ENCODE measurements at places on chromosomes 4 and X.

GRCh38 chr4:152974468-152975379 lies 38.6 kb downstream of the FHDC1 start:
- no peak for DNase-seq

GRCh38 chr4:181597766-181598165 lies 645.4 kb upstream of the TENM3 start:
- no peak for DNase-seq

DNA sequence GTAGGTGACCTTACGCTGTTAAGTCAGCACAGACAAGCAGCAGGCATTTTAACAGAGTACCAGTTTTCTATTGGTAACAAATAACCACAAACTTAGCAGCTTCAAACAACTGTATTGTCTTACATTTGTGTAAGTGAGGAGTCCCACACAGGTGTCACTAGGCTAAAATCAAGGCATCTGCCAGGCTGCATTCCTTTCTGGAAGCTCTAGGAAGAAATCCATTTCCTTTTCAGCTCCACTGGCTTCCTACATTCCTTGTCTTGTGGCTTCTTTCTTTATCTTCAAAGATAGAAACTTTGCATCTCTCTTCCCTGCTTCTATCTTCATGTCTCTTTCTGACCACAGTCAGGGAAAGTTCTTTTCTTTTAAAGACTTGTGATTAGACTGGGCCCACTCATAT lies 139.9 kb downstream of the TMEM144 start:
- DNase-seq = no peak

DNA sequence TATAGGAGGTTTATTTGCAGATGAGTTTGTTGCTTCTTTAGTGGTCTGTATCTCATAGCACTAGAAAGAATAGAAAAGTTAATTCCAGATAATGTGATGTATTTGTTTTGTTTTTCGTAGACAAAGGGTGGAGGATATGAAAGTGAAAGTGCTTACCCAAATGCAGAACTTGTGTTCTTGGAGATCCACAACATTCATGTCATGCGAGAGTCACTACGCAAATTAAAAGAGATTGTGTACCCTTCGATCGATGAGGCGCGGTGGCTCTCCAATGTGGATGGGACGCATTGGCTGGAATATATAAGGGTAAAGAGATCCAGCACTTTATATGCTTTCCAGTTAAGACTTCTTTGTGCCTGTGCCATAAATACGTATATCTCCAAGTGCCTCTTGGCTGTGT lies 43.3 kb downstream of the MTMR1 start:
- no peak for DNase-seq

DNA sequence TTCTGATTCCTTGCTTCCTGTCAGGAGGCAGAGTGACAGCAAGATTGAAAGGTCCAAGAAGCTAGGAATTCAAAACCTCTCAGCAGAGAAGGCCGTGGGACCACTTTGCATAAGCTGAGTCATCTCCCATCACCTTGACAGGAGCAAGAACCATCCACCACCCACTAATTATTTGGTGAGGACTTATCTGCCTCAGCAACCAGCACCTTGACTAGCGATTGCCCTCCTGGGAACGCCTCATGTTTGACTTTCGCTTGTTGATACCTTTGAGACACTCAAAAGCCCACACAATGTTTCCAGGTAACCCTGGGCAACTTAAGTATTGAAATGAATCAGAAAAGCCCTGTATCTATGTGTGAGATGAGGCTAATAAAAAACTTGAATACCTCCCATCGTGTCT lies 233.5 kb upstream of the GYPA start:
- no peak for DNase-seq

DNA sequence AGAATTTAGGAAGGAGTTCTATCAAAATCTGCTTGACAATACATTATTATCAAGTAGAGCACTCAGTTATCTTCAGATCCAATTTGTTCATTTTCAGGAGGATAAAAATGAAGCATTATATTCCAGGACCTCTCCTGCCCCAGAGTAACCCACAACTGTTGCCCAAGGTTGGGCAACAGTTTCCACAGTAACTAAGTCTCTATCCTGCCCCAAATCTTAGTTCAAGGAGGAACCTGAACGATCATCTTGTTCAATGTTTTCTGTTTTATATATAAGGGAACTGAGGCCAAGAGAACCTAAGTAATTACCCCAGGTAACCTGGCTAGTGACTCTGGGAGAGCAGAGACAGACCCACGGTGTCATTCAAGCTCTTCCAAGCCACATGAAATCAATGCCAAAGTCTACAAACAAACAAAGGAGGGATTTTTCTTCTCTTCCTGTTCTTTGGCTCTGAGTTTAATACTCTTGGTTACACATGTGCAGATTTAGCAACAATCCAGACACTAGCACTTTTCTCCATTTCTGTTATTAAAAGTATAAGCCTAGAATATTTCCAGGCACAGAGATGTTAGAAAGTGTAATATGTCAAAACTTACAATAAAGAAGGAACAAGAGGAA lies 105.6 kb downstream of the C4orf51 start:
- DNase-seq = no peak

- no peak for DNase-seq
These were observed 64.7 kb downstream of the SLC7A11 start for GRCh38 chr4:138177278-138177968.

DNA sequence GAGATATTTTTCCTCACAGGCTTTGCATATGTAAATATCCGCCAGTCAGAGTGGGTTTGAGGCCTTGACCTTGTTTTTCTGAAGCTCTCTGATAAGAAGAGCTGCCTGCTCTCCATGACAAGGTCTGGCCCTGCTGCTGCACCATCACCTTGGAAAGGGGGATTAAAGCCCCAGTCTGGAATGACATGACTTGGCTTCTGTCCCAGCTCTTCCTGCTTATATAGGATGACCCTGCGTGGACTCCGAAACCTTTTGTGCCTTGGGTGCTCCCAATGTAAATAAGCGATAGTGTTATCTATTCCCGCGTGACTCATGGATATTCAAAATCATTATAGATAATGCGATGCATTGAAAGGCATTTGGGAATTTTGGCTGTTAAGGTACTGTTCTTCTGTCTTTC lies 139.3 kb downstream of the BMPR1B start:
- no peak for DNase-seq

GRCh38 chr4:6446538-6447451 lies 25.6 kb downstream of the PPP2R2C start:
- no peak for DNase-seq

DNA sequence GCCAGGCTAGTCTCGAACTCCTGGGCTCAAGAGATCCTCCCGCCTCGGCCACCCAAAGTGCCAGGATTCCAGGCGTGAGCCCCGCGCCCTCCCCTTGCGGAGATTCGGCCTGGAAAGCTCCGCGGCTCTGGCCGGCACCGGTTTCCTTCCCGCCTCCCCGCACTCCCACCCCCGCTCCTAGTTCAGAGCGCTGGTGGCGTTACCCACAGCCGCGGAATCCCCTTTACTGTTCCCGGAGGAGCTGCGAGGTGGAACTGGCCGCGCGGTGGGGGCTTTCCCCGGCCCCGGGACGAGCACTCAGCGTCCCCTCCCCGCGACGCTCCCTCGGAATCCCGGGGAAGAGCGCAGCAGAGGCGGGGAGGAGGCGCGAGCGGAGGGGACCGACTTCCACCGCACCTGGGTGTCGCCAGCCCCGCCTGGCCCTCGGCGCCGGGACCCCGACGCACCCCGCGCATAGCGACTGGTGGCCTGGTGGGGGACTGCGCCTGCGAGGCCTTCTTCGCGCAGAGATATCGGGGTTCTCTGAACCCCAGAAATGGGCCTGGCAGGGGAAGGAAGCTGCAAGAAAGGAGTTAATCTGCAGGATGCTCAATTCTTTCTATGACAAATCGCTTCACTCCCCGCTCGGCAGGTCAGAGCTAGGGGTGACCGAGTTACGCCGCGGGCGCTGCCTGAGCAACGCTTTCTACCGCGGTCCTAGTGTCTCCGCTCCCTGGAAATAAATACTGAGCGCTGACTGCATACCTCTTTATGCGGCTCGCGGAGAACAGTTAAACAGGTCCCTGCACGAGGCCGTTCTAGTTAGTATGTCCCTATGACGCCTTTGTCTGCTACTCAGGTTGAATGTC lies 14.6 kb upstream of the SLC25A4 start:
- DNase-seq = peak; percentile 9

- DNase-seq = no peak
These were observed 296.0 kb upstream of the SFRP2 start for GRCh38 chr4:154084864-154085263.

- DNase-seq = no peak
These were observed 52.0 kb upstream of the IL13RA1 start for GRCh38 chrX:118675326-118675965.

DNA sequence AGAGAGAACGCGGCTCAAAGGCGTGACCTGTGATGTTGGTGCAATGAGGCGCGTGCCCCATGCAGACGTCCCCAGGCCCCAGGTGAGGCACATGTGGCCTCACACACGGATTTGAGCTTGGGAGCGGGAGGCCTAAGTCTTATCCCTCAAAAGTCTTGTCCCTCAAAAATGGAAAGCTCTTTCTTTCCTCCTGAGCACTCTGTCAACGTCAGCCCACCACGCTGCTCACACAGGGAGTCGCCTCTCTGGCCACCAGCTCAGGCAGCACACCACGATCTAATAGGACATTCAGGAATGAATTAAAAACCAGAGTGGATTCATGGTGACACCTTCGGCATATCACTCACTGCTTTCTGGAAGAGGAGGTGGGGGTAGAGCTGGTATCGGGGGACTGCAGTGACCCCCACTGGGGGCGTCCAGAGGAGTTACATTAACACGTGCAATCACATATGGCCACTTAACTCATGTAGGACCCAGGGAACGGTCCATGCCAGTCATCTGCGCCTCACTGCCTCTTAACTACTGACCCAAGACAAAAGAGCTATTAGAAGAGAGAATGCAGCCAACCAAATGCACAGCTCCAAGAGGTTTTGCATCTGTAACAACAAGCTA lies 21.9 kb upstream of the CYP4V2 start:
- DNase-seq = no peak

DNA sequence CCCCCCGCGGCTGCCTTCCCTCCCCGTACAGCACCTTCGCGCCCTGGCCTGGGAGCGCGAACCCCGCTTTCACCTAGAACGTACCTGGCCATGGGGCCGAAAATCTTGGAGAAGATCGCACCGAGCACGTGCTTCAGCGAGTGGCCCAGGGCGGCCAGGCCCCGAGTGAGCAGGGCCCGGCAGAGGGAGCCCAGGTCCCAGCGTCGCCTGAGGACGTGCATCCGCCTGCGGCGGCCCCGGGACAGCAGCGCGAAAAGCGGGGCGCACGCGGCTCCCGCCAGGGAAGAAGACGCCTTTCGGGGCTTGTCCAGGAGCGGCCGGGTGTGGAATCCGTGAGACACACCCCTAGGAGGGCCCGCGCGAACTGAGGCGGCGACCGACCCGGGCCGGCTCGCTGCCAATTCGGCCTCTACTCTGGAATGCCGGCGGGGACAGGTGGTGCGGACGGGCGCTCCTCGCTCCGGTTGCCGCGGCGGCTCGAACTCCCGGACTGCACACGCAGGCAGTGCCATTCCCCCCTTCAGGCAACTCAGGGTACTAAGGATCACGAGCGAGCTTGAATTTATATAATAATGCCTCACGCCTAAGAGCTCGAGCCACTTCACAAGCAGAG lies at the start of gene HS6ST2:
Gene HS6ST2 (minus strand): TSS at position 539 of the 613 bp plus-strand sequence.
- DNase-seq = no peak

- no peak for DNase-seq
These were observed 14.7 kb upstream of the VSIG1 start for GRCh38 chrX:108029928-108030711.

- DNase-seq = no peak
These were observed 482.5 kb downstream of the RPA4 start for GRCh38 chrX:97366237-97366636.

- DNase-seq = no peak
These were observed 75.1 kb upstream of the MSX1 start for GRCh38 chr4:4784379-4784778.

- DNase-seq = no peak
These were observed 38.4 kb downstream of the PSAPL1 start for GRCh38 chr4:7396186-7396910.

DNA sequence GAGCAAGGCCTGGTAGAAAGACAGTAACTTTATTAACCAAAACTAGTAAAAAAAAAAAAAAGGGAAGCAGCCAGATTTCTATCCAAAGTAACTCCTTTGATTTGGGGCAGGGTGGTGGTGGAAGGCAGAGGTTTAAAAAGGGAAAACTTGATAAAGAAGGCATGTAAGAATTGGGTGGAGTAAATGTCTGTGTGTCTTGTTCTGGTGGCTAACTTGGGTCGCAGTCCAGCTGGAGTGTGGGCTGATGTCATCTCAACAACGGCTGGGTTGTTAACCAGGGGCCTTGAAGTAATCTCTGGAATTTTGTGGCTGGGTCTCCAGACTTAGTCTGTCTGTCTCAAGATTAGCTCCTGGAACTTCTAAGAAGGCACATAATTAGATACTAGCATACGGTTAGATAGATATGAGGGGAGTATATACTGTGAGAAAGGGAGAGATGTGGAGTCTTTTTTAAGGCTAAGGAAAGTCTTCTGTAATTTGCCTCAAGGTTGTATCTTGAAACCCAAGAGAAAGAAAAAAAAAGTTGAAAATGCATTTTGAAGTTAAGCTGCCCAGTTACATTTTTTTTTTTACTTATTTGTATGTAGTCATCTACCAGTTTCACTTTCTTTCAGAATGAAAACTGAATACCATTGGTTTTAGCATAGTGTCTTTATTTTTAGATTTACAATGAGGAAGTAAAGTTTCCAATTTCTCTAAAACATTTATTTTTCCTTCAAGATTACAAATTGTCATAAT lies 48.3 kb downstream of the MTHFD2L start:
- DNase-seq = no peak

DNA sequence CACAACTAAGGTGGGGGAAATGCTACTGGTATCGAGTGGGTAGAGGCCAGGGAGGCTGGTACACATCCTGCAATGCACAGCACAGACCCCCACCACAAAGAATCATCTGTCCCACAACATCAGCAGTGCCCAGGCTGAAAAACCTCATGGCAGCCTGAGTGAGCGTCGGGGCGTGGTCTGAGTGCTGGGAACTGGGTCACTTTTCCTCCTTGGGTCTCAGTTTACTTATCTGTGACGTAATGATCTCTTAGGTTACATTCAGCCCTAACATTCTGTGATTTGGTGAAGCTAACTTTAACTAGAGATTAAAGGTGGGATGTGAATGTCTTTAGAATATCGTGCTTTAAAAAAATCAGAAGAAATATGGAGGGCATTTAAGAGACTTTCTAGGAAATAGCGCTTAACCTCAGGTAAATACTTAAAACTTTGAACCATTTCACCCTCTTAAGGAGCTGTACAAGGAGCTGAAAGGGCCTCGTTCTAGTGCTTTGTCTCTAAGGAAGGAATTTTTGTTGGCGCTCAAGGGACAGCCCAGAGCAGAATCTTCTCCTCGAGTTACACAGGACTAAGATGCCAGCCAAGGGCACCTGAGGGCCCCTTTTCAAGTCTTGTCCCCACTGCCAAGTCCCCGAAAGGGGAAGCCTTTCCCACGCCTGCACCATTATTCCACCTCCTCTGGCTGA lies 18.1 kb upstream of the TRIM2 start:
- DNase-seq = no peak

- DNase-seq = no peak
These were observed 775.6 kb downstream of the STIM2 start for GRCh38 chr4:27635936-27636913.
